NCI-H748 treated with DMSO at 0.1 percent for 48 hours (cell line): ENCODE measurements at places on chromosomes 7 and 10.

- DNase-seq = no peak
Measured at GRCh38 chr10:43922335-43923280, 273.9 kb upstream of the ZNF32 start.

DNA sequence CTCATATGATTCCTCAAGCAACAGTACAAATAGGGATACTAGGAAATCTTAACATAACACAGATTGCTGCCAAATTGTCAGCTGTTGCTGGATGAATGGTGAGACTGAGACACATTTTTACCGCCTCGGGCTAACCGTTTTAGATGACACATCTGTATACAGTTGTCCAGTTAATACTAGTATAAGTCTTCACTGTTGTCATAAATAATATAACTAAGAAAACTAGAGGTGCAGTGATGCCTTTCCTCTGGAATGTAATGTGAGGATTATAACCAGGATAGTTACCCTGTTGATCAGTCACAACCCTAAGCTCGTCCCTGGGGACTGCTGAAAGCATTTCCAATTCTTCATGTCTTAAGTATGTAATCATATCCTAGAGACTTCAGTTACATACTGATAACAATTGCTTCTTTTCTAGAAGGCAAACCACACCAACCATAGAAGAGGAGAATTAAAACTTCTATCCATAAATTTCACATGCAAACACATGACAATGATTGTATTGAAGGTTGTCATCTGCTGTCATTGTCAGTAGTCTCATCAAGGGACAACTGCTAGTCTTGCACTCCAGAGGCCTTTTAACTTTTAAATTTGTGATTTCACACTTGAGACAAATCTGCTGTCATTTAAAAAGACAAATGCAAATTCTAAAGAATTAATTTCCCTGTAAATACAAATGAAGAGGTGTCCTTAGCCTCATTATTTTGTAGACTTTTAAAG is 100.4 kb upstream of the SEMA3D start:
- DNase-seq = no peak

DNA sequence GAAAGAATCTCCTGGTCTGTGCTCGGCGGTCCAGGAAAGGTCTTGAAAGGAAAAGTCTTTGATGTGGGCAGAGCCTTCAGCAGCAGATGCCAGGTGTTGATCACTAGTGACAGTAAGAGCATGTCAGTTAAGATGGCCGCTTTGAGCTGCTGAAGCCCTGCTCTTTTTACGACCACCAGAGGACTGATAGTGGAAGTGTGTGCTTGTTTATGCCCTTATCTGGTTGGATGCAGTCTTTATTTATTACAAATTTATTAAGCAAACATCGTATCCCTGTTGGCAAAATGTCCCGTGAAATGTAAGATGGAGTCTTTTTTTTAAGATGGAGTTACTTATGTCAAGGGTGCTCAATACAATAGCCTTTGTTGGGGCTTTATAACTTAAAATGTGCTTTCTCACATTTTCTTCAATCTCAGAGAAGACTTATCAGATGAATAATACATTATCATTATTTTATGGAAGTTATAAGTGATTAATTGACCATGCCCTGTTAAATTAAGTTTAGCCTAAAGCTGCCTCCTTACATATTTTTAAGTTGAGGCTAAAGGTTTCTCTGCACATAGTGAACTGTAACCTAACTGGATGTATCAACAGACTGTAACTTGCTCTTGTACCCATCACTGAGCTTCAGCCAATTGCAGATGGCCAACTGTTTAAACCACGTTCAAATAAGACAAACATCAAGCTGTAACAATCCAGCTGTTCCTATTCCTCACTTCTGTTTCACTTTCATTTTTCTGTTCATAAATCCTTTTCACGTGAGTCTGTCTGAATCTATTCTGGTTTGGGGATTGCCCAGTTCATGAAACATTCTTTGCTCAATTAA is 97.4 kb upstream of the PIK3CG start:
- DNase-seq = no peak

DNA sequence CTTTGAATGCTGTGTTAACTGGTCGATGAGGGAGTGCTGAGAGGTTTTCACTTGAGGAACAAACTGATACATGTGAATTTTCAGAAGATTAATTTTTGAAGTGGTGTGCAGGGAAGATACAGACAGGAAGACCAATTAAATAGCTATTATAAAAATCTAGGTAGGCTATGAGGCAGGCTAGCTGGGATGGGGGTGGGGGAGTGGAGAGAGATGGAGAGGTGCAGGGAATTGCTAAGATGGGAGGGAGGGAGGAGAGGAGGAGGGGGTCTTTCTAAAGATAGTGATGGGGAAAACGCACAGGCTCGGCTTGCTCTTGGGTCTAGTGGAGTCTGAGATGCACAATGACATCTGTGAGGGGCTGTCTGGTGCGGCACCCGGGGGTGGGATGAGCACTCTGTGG is 15.2 kb downstream of the ATXN7L1 start:
- no peak for DNase-seq

DNA sequence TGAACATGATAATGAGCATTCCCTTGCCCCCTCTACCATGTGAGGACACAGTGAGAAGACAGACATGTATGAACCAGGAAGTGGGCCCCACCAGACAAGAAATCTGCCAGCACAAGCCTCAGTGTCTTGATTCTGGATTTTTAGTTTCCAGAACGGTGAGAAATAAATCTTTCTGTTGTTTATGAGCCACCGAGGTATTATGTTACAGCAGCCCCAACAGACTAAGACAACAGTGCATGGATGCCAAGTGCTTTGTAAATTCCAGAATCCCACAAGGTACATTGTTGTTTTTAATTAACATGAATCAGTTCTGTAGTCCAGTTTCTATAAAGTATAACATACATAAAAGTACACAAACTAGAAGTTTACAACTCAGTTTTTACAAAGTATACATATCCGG is 162.2 kb downstream of the ARHGAP21 start:
- DNase-seq = no peak

DNA sequence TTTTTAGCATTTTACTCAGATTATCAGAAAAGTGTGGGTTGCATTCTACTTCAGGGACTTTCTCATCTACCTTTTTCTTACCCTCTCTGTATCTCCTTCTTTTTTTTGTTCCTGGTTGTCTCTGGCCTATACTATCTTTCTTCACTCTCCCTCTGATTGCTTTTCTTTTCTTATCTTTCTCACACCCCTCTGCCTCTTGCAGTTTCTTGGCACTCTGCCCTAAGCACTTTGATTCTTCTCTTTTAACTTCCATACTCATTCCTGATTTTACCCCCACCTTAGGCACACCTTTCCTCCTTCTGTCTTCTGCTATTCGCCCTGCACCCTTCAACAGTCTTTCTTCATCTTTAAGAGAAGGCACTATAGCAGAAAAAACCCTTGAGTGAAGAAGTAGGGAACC is 92.8 kb upstream of the HPS1 start:
- no peak for DNase-seq

DNA sequence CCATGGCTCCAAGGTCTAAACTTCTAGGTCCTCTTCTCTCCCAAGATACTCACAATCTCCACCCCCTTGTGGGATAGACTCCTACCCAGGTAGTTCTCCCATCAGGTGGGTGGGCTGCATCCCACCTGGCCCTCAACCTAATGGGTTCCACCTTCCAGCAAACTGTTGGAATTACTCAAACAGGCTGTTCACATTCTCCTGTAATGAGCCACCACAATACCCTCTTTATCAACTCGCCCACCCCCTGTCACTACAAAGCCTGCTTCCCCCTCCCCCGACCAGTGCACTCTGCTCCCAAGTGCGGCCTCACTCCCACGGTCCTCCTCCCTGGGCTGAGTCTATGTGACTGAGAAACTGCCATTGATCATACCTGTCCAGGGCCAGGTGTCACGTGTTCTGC is 10.4 kb upstream of the HTR5A start:
- no peak for DNase-seq

- no peak for DNase-seq
Measured at GRCh38 chr7:101241443-101242349, 3.2 kb downstream of the FIS1 start.

- DNase-seq = no peak
Measured at GRCh38 chr7:11345621-11346020, 371.9 kb downstream of the PHF14 start.

- no peak for DNase-seq
Measured at GRCh38 chr7:95545007-95545615, 51.2 kb downstream of the PDK4 start.

DNA sequence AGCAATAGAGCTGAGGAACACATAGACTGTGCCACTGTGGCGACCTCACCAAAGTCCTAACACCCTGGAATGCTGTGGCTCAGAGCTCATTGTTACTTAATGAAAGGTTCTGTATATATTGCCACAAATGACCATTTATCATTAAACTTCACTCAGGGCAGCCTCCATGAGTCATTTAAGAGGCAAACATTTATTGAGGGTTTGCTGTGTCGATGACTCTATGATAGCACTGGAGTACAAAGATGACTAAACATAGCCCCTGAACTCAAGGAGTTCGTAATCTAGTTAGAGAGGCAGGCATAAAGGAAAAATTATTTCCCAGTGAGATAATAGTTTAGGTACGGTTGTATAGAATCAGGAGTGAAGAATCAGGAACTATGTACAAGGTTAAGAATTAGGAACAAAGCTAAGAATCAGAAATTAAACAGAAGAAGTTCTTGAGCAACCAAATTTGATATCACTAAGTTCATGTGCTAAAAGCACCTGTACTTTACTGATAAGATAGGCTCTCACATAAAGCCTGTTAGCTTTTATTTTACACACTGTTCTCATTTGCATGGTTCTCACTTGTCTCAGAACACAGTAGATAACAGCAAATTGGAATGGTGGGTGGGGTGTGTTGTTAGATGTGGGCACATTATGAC is 7.9 kb downstream of the ENTPD7 start:
- DNase-seq = no peak

DNA sequence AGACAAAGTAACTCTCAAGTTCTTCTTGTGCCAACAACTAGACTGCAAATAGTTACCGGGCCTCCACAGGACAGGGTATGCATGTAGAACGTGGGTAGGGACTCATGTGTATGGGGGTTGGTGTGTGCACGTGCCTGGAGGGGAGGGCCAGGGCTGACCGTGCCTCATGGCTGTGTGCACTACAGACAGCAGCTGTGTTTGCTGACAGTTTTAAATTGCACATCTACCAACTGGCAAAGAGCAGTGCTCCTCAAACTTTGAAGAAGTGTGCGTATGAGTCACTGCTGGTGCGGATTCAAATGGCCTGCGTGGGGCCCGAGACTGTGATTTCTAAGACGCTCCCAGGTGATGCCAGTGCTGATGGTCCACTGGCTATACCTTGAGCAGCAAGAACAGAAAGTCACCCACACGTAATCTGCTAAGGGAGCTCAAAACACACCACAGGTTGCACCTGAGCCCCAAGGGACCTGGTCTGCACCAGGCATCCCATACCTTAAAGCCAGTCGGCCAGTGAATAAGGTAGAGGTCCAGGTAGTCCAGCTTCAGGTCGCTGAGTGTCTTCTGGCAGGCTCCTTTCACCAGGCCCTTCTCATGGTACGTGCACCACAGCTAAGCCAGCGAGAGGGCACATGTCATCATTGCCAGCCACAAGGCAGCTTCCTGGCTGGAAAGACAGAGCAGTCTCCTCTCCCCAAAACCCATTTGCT is 8.5 kb downstream of the AKR1B1 start:
- no peak for DNase-seq

- DNase-seq = no peak
Measured at GRCh38 chr7:25894002-25894901, 257.7 kb upstream of the NFE2L3 start.
